ENCODE measurements at places on chromosomes 6 and 20.

- no peak for DNase-seq
These were observed 214.8 kb upstream of the MOCS1 start for GRCh38 chr6:40148882-40149573.

DNA sequence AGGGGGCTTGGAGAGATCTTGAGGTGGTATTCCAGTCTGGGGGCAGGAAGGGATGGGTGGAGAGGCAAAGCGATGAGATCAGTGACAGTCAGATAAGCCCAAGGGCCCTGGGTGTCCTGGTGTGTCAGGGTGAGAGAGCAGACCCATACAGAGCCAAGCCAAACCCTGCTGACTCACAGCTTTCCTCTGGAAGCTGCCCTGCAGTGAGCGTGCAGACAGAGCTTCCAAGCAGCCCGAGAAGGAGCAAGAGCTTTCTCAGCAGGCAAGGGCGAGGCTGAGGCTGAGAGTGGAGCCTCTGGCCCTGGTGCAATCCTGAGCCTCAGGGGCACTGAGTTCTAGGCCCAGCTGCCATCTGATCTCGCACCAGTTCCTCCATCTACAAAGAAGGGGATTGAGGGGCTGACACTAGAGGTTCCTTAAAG lies 91.1 kb upstream of the HIVEP1 start:
- DNase-seq: no peak

- DNase-seq: no peak
These were observed 39.9 kb downstream of the PREX1 start for GRCh38 chr20:48787861-48788375.

- peak; percentile 98 for DNase-seq
These were observed 73.2 kb downstream of the QRSL1 start for GRCh38 chr6:106702451-106703110.

- DNase-seq: no peak
These were observed 76.6 kb upstream of the VGLL2 start for GRCh38 chr6:117188627-117189201.

- no peak for DNase-seq
These were observed 32.3 kb upstream of the SLC22A23 start for GRCh38 chr6:3489027-3489757.

DNA sequence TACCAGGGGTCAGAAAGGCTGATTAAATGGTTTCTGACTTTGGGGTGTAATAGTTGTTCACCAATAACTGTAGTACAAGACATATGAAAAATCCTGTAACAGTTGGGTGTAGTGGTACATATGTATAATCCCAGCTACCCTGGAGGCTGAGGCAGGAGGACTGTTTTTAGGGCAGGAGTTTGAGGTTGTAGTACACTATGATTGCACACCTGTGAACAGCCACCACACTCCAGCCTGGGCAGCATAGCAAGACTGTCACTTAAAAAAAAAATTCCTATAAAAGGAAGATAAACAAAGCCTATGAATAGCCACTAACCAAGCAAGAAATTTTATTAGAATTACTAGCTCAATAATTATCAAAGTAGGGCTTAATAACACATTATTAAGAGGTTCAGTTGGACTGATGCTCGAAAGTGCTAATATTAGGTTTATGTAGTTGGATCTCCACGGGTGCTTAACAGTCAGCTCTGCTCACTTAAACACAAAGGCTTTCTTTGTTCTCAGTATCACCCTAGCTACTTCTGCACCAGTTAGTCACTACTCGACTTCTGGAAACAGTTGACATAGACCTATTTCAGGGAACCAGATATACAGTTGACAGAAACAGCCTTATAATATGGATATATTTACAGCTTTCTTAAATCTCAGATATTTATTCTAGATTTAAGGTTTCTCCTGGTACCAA lies 113.0 kb downstream of the MTFR2 start:
- DNase-seq: no peak

- no peak for DNase-seq
These were observed 193.4 kb downstream of the CD83 start for GRCh38 chr6:14310960-14311359.

GRCh38 chr20:56630086-56630493 lies 984 bp downstream of the TFAP2C start:
- DNase-seq: peak; percentile 55

DNA sequence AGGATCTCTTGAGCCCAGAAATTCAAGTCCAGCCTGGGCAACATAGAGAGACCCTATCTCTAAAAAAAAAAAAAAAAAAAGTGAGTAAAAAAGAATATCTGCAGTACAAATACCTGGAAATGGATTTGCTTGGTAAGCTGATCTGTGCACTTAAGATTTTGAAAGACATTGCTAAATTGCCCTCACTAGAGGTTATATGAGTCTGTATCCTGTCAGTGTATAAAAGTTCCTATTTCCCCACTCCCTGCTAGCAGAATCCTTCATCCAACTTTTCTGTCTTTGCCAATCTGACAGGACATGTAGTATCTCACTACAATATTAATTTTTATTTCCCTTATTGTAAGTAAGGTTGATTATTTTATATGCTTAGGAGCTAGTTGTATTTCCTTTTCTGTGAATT lies 36.1 kb downstream of the BICRAL start:
- DNase-seq: no peak

GRCh38 chr6:140766999-140767398 lies 1365.7 kb upstream of the GJE1 start:
- DNase-seq: no peak

- DNase-seq: no peak
These were observed 8.8 kb upstream of the SIRPB1 start for GRCh38 chr20:1628621-1629020.

DNA sequence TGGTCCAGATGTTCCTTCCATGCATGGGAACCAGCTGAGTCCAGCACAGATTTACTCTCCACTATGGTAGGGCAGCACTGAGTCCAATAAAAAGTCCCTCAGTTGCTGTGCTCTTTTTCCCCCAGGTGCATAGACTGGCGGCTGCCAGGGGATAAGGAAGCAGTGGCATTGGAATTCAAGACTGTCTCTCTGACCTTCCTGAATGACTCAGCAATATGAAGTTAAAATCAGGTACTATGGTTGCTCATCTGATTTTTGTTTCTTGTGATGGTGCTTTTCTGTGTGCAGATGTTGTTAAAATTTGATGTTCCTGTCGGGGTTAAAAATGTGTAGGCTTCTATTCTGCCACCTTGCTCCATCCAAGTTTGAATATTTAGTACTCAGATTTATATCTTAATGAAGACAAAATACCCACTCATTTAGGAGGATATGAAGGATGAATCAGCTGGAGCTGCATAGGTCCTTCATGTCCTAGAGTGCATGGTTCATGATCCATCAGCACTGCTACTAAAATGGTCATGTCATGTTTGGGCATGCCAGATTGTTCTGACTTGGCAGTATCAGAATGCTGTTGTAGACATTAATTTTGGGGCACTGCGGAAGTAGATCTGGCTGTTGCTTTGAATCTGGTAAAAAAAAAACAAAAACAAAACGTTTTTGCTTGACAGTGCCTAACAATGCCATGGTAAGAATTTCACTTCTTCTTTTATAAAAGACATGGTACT lies 321.2 kb upstream of the MAP3K7 start:
- DNase-seq: no peak

DNA sequence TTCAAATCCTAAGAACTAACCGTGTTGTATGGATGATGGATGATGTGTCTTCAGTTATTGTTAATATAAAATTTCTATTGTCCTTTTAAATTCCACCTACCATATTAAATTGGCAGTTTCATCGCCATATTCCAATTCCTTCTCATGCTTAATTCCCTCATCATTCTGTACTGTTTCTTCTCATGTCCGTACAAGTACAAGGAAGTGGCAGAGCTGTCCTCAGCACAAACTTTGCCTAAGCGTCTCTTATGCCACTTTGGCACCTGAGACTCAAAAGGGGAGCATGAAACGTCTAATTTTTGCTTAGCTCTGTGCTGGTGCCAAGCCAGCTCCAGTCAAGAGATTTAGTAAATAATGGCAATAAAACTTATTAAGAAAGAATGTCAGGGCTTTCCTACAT lies 158.2 kb upstream of the LAMA2 start:
- no peak for DNase-seq

- no peak for DNase-seq
These were observed 641 bp upstream of the FKBP1A start for GRCh38 chr20:1393507-1393882.

- no peak for DNase-seq
These were observed 171.7 kb upstream of the CCN2 start for GRCh38 chr6:132122871-132123270.

DNA sequence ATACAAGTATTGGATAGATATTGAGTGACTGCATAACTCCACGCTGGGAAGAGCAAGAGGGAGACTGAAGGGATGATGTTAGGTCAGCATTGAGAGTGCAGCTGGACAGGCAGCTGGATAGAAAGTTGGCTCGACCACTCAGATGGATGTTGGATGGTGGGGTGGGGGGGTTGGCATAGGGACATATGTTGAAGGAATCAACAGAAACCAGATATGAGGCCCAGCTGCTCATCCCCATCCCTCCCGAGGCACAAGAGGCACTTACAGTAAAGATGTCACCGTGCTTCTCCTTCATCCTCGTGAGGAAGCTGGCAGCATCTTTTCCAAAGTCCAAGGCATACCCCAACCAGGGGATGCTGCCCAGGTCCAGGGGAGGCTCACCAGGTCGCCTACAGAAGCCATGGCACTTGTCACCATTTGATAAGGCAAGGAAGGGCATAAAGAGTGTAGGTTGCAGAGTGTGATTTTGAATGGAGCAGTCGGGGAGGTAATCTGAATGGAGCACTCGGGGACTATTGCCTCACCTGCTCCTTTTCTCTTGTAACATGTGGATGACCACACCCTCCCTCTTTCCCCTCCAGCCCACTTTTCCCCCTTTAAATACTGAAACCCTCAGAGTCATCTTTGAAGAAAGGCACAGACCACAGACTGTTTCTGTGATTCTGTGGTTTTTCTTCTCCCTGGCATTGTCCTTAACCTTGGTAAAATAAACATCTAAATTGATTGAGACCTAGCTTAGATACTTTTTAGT lies 18.0 kb downstream of the PTGIS start:
- no peak for DNase-seq

DNA sequence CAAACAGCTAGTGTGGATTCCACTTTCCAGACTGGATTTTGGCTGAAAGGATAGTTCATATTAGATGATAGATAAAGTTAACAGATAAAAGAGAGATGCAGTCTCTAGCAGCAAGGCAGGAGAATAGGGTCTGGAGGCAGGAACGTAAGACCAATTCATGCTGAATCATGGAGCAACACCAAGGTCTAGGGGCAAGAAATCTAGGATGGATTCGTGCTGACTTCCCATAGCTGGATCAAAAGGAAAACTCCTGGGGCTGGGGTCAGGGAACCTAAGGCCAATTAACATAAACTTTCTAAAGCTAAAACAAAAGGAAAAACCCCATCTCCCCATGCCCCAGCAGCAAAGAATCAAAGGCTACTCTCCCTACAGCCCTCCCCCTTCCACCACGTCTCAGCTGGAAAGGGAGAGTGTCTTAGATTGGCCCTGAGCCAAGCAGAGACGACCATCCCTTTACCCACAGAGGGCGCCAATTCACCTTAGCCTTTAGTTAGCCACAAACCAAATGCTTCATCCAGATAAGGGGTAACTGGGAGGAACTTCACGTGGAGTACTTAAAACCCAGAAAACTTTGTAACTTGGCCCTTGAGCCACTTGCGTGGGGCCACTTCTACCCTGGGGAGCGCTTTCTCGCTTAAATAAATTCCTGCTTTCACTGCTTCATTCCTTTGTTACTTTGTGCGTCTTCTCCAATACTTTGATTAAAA lies 7.6 kb downstream of the TREM1 start:
- DNase-seq: peak; percentile 57

GRCh38 chr20:59598625-59599310 lies 5.6 kb upstream of the PHACTR3 start:
- no peak for DNase-seq

DNA sequence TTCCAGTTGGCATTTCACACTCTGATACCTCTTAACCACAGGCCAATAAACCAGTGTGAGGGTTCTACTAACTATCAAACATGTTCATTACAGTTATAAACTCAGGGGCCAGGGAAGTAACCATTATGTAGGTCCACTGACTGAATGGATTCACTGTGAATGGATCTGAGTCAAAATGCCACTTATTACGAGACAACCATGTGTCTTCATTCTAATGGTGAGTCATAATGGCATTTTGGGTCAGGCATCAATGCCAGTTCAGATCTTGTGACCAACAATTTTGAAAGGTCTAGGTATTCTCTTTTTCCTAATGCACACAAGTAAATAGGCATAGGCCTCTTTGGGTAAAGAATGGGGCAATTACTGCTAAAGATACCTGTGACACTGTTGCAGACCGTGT lies 112.2 kb upstream of the HEY2 start:
- DNase-seq: no peak

DNA sequence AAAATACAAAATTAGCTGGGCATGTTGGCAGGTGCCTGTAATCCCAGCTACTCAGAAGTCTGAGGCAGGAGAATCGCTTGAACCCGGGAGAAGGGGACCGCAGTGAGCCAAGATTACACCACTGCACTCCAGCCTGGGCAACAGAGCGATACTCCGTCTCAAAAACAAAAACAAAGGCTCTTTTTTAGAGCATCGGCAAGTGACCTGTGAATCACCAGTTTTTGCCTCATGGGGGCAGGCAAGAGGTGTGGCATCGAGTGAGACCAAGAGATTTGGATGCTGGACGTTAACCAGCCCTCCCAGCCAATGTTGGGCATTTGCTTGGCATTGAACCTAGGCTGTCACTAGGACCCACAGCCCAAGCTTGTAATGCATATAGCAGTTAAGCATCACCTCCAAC lies 14.6 kb upstream of the CDK5RAP1 start:
- no peak for DNase-seq

DNA sequence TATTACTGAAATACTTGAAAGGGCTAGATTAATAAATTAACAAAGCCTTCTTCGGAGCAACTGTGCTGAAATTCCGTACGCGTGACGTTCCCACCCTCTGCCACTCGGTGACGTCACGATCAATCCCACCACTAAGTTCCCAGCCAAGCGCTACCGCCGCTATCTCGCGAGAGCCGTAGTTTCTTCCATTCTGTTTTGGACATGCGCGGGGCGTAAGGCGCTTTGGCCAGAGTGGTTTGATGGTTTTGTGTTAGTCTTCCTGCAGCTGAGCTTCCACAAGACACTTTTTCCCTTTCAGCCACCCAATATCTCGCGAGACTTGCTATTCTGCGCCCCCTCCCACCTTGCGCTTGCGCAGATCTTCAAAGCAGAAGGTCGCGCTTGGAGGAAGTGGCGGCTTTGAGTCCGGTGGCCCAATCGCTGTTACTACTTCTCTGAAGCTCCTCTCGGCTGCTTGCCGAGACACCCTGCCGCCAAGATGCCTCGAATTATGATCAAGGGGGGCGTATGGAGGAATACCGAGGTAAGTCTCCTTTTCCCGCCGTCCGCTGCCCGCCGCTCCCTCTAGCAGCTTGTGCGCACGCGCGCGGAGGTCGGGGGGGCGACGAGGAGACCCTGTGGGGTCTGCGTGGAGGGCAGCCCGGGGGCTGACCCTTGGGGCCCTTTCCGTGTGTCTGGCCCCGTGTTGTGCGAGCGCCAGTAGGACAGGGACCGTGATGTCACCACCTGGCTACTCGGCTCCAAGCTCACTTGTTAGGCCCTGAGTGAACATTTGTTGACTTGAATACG lies at the start of gene CDC5L:
Gene CDC5L (plus strand): TSS at position 361 of the 789 bp plus-strand sequence. CDS start 118 bp downstream, at position 479.
- peak; percentile 98 for DNase-seq

Data from DMS153 (cell line).